ENCODE measurements at places on chromosomes 16 and 17. TPM values are rescaled to one million over a fixed set of nuclear protein-coding genes. Genes with fewer than 3 reads are reported as not detected.
A peak's percentile ranks its signal among the peaks of the same experiment; 100 is the strongest.

DNA sequence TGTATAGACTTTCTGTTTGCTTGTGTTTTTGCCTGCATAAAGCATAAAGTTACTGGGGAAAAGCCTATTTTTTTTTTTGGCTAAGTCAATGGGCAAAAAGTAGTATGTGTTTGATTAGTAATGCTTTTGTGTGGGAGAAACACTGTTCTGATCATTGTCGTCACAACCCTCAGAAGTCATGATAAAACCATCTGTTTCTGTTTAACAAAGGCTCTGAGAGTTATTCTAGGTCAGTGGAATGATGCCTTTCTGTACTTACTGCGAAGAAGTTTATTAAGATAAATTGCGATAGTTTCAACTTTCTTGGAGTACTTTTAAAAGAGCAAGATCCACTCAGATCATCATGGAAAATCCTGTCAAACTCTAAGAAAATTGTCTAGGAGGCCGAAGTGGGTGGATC lies 80.9 kb downstream of the PRKCA start:
- no peak for DNase-seq

DNA sequence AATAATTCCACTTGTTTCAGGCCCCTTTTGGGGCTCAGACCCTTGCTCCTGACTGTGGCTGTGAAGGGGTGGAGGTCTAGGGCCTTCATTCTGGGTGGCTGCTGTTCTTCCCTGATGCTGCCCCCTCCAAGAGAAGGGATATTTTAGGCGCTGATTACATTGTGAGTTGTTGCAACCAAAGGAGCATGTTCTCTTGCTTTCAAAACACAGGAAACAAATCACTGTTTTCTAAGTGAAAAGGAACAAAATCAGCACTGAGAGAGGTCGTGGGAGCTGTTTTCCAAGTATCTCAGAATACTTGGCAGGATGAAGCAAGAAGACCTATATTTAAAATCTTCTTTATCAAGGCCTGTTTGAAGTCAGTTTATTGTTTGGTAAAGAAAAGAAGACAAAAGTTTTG lies 25.3 kb upstream of the SEC14L1 start:
- no peak for DNase-seq

- DNase-seq, result peak; percentile 86
Observed at GRCh38 chr17:46771561-46772474, 46.7 kb downstream of the WNT3 start.

GRCh38 chr17:78269955-78270381 lies 38.5 kb downstream of the TMEM235 start:
- no peak for DNase-seq

CES5A gene
- total RNA-seq, result 4.4 TPM

GRCh38 chr16:78025631-78026030 lies 3.3 kb downstream of the CLEC3A start:
- no peak for DNase-seq

PITPNM3 gene
- 1.8 TPM for total RNA-seq

TPSAB1 gene
- total RNA-seq, result 1.6 TPM

- peak; percentile 72 for DNase-seq
Observed at GRCh38 chr17:38590988-38591758, 14.6 kb downstream of the SRCIN1 start.

KRT32 gene
- not detected for total RNA-seq

APOBR gene
- 0.58 TPM for total RNA-seq

DNA sequence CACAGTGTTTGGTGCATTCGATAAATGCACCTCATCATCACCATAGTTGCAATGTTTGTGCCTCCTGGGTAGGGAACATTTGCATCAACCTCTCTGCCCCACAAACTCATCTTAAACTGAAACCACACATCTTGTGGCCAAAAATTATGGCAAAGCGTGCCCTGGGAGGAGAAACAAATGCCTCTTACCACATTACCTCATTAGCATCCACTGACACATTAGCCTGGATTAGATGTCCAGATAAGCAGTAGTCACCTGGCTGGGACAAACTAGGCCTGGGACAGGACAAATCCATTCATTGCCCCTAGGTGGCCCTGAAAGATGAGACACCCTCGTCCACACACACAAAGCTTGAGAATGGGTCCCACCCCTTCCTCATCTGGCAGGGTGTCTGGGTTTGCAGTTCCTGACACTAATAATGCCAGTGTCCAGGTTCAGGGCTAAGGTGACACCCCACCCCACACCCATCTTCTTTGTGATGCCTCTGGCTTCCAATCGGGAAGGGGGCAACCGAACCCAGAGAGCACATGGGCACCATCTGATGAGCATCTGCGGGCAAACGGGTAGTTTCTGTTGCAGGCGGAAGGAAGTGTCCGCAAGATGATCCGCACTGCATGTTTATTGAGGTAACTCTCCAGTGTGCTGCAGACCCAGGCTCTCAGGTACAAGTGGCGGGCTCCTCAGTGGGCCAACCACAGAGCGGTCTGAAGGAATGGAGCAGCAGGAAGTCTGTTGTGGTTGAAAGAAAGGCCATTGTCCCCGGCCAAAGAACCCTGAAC lies 8.6 kb downstream of the XYLT1 start:
- no peak for DNase-seq

KRTAP9-2 gene
- total RNA-seq, result not detected

DNA sequence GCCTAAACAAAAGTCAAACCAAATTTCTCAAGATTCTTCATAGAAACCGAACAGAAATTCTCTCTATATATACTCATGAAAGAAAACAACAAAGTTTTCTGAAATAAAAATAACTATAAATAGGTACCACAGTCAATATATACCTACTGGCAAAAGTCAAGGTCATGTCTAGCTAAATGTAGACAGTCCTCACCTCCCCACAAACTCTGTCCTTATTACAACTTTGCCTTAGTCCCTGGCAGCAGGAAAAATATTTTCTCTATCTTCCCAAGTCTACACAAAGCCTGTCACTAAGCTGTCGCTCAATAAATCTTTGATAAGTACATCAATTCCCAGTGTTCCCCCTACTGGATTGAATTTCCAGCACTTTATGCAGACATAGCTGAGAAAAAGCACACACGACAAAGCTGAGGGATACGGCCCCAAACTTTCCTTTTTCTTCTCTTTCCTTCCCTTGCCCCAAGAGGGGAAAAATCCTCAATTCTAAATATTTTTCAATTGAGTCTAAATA lies 2.7 kb downstream of the CFAP20 start:
- no peak for DNase-seq

DNA sequence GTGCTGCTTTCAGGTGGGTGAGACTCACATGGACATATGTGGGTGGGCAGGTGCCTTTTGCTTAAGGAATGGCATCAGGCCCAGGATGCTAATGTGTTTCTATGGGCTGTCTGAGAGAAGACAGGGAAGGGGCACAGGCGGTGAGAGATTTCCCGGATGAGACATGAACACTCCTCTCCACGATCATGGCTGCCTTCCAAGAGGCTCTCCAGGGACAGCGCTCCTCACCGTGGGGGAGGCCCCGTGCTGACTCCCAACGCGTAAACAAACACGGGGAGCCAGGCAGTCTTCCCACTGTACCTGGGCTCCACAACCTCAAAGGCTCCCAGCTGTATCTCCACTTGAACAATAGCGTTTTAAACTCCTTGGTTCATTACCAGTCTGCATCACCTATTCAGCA lies 42.8 kb downstream of the CDK5R1 start:
- DNase-seq, result no peak

DNA sequence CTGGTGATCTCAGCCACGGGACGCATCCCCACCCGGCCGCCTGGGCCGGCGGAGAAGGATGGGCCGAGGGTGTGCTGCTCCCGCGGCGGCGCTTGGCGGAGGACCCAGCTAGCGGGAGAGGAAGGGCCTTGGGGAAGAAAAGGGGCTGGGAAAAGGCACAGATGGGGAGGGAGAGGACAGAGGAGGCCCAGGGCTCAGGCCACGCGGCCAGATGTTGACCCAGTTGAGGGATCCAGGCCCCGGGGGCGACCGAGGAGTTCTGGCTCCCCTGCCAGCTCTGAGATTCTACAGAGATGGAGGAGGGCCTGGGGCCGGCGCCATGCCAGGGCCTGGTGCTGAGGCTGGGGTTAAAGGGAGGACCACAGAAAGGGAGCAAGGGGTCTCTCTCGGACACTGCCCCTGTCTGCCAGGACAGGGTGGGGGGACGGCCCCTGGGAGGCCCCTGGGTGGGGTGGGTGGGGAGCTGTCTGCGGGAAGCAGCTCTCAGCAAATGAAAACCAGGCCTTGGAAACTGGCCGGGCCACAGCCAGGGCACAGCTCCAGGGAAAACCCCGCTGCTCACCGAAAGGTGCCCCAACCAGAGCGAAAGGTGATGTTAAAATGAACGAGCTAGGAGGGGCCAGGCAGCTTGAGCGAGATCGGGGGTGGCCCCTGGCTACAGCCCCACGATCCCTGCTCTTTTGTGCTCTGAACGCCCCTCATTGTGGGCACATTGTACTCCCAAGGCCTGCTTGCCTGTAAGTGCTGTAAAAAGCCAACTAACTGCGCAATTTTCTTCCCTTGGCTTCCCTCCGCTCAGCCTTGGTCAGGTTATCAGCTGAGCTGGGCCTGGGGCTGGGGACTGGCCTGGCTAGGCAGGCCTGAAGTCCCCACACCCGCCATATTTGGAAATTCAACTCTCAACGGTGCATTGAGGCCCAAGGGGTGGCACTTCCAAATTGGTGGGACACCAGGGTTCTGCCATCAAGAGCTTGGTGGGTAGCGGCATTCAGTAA lies 191.4 kb downstream of the ZNF423 start:
- DNase-seq, result no peak

GRCh38 chr16:87608400-87608985 lies 6.2 kb downstream of the JPH3 start:
- DNase-seq, result peak; percentile 54

MYL11 gene
- not detected for total RNA-seq

GRCh38 chr17:81176666-81177065 lies 10.6 kb upstream of the AATK start:
- DNase-seq, result no peak

DNAH9 gene
- total RNA-seq, result 0.20 TPM

CIITA gene
- total RNA-seq, result 1.7 TPM

- no peak for DNase-seq
Observed at GRCh38 chr16:57522960-57523359, 13.4 kb downstream of the CCDC102A start.

- no peak for DNase-seq
Observed at GRCh38 chr17:31198026-31198425, 99.0 kb downstream of the OMG start.

- no peak for DNase-seq
Observed at GRCh38 chr17:56936697-56937322, 23.0 kb upstream of the TRIM25 start.

CRISPLD2 gene
- total RNA-seq, result 4.5 TPM

DNA sequence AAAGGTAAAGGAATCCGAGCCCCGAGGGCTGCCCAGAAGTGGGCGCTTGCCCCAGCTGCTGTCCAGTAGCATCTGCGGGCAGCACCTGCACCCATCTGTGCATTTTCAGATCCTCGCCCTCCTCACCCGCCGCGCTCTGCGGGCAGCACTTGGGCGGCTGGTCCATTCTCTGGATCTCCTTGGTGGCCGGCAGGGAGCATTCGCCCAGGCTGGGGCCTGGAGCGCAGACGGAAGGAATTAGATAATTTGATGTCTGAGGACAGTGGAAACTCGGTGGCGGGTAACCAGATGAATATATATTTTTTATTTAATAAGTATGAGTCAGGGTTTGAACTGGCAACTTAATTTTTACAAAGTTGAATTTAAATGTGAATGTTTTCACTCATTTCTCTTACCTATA lies 88.5 kb downstream of the NPIPB11 start:
- no peak for DNase-seq

- peak; percentile 44 for DNase-seq
Observed at GRCh38 chr16:361341-361871, 8.9 kb upstream of the AXIN1 start.

GRCh38 chr16:3088450-3088849 lies 10.6 kb downstream of the ZSCAN10 start:
- no peak for DNase-seq

DNA sequence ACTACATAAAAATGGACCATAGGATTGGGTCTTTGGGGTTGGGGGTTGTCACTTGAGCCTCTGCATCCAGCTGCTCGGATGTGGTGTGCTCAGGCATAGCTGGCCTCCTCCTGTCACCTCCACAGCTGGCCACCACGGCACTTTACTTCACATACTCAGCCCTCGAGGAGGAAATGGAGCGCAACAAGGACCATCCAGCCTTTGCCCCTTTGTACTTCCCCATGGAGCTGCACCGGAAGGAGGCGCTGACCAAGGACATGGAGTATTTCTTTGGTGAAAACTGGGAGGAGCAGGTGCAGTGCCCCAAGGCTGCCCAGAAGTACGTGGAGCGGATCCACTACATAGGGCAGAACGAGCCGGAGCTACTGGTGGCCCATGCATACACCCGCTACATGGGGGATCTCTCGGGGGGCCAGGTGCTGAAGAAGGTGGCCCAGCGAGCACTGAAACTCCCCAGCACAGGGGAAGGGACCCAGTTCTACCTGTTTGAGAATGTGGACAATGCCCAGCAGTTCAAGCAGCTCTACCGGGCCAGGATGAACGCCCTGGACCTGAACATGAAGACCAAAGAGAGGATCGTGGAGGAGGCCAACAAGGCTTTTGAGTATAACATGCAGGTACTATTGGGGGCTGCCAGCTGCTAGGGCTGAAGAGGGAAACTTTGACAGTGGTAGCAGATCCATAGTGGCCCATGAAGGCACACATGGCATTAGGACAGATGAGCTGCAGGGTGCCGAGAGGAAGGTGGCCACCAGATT lies 30.8 kb downstream of the CDIP1 start:
- DNase-seq, result no peak

ZP2 gene
- total RNA-seq, result not detected

PLA2G10 gene
- total RNA-seq, result not detected

KCNJ18 gene
- total RNA-seq, result not detected

DNA sequence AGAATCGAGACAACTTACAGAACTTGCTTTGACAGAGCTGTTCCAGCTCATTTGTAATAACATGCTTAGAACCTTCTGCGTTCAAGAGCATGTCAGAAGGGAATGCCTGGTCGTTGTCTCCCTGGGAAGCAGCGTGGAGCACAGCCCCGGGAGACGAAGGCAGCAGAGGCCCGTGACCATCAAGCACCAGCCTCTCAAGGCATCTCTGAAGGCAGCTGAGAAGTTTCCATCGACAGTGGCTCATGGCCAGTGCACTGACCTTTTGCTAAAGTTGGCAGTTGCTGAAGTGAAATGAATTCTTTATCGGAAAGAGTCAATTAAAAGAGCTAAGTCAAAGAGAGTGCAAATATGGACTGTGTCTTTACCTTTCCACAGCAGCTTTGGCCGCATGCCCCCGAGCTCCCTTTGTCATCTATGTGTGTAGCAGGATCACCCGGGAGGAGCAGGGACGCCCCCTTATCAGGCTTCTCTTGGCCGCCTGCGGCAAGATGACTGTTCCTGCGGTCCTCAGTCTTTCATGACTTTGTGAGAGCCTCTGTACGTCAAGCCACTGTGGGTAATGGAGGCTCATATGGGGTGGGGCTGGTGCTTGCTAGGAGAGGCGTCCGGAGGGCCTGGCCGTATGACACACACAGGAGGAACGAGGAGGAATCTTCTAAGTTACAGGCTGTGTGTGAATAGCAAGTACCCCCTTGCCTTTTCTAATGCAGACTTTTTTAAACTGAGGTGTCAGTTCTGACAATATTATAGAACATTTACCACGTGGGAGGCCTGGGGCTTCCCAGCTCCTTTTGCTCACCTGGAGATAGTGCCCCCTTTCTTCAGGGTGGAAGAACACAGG lies 54.2 kb downstream of the LDHD start:
- peak; percentile 89 for DNase-seq

GRCh38 chr16:11580451-11581086 lies 6.2 kb downstream of the LITAF start:
- DNase-seq, result no peak

PRR29 gene
- total RNA-seq, result 0.18 TPM

- DNase-seq, result peak; percentile 72
Observed at GRCh38 chr17:82217530-82218204, 5.0 kb upstream of the CCDC57 start.

MARVELD3 gene
- 6.0 TPM for total RNA-seq
